ENCODE measurements at places on chromosomes 2 and 18.
A peak's percentile ranks its signal among the peaks of the same experiment; 100 is the strongest.

DNA sequence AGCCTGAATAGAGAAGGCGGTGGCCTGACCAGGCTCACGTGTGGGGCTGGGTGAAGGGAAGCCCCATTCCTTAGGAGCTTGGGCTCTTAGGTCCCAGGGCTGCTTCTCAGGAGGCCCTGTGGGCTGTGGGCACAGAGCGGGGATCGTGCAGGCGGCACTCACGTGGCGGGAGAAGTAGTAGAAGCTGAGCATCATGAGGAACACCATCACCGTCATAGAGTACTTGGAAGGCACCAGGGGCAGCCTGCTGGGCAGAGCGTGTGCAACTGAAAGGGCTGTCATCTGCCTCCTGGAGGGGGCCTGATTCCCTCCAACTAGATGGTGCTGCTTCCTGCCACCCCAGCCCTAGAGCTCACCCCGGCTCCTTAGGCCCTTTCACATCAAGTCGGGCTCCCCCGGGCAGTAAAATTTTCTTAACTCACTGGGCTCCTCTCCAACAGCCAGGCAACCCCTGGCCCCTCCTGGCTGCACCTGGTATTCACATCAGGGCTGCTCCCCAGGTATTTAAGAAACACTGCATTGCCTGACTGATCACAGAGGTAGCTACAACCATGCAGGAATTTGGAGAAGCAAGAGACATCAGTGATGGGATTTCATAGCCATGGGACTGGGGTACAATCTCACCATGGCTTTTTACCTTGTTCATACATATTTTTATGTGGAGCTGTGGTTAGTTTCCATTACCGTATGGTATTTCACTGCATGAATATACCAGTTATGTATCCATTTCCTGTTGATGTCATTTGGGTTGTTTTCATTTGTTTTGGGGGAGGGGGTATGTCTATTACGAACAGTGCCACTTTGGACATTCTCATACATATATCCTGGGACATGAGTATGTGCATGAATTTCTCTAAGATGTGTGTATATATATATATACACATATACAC is 32.9 kb downstream of the CENPO start:
- DNase-seq = no peak

GRCh38 chr2:120596990-120597594 is 138.6 kb upstream of the GLI2 start:
- peak; percentile 85 for DNase-seq

- DNase-seq = peak; percentile 44
Observed at GRCh38 chr2:10447300-10447894, 730 bp downstream of the ODC1 start.

DNA sequence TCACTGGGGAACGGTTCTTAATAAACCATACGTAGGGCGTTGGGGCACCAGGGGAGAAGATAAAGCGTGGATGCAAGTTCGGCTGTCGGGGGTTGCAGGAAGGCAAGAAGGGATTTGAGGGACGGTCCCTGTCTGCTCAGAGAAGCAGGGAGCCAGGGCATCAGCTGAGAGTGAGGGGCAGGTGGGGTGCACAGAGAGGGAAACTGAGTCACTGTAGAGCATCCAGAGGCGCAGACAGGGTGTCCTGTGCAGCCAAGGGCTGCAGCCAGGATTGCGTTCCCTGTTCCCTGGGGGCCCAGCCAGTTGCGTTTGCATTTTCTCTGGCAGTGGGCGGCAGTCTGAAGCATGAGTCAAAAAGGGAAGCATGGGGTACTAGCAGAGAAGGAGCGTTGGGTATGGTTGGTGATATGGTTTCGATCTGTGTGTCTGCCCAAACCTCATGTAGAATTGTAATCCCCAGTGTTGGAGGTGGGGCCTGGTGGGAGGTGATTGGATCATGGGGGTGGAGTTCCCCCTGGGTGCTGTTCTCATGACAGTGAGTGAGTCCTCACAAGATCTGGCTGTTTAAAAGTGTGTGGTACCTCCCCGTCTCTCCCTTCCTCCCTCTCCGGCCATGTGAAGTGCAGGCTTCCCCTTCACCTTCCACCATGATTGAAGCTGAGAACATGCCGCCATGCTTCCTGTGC is 202.9 kb downstream of the NDUFA10 start:
- no peak for DNase-seq

DNA sequence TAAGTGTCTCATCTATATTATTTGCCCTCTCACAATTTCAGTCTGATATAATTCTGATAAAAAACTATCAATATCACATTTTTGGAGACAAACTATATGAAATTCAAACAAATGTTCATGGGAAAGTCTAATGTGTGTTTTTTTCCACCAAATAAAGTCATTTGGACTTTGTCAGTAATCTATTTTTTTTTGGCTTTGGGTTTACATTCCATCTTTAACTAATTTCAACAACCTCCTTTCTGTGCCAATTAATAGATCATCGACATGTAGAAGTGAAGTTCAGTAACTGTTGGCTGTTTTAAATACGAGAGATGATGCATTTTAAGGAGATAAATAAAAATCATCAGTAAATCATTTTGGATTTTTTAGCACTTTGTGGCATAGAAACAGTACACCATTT is 1623.0 kb upstream of the ACVR2A start:
- no peak for DNase-seq

GRCh38 chr2:145380436-145381017 is 860.6 kb upstream of the ZEB2 start:
- peak; percentile 78 for DNase-seq

GRCh38 chr2:127508631-127509034 is 17.7 kb downstream of the IWS1 start:
- peak; percentile 99 for DNase-seq
